Frontal cortex (tissue), 4 donors: ENCODE measurements at places on chromosomes 1 and 21. TPM values are rescaled to one million over a fixed set of nuclear protein-coding genes. Genes with fewer than 3 reads are reported as not detected.

Gene PPFIA4
- 12.6 TPM for total RNA-seq

DNA sequence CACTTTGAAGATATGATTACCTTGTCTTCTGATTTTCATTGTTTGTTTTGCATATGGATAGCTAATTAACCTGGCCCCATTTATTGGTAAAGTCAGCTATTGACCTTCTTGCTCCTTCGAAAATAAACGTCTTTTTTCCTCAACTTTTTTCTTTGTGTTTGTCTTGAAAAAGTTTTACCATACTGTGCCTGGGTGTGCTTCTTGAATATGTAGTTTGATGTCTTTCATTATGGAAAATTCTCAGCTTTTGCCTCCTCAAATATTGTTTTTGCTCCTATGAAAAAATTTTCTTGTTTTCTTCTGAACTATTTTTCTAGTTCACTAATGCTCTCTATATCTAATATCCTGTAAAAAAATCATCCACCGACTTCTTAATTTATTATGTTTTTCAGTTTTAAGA lies 25.0 kb downstream of the LHX8 start:
- DNase-seq = no peak

Gene SV2A
- 73.0 TPM for total RNA-seq

- DNase-seq = no peak
These were observed 23.3 kb downstream of the OBSCN start for GRCh38 chr1:228231189-228231588.

- DNase-seq = no peak
These were observed 2.4 kb upstream of the FAM110D start for GRCh38 chr1:26156285-26157038.

DNA sequence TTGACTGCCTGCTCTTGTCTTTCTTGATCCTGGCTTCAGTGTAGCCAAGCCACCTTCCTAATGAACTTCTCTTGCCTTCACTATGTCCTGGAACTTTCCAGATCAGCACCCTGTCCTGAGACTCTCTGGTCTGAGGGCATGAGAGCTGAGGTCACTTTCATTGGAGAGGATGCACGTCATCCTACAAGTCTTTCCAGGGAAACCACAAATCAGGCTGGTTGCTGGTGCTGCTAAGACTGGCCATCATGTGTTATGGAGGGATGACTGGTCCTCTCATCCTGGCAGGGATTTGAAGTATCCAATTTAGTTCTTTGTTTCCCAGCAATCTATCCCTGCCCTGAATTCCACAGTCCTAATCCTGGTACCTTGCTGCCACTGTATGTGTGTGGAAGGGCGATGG lies 228.6 kb downstream of the GPATCH2 start:
- no peak for DNase-seq

GRCh38 chr21:36450511-36450910 lies 29.4 kb downstream of the CLDN14 start:
- peak; percentile 32 for DNase-seq

DNA sequence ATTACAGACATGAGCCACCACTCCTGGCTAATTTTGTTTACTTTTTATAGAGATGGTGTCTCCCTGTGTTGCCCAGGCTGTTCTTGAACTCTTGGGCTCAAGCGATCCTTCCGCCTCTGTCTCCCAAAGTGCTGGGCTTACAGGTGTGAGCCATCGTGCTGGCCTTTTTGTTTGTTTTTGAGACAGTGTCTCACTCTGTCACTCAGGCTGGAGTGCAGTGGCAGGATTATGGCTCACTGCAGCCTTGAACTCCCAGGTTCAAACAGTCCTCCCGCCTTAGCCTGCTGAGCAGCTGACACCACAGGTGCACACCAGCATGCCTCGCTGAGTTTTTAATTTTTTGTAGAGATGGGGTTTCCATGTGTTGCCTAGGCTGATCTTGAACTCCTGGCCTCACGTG lies 49.1 kb downstream of the ADARB1 start:
- no peak for DNase-seq

Gene EXTL2
- 28.9 TPM for total RNA-seq

- DNase-seq = no peak
These were observed 89.6 kb upstream of the IVNS1ABP start for GRCh38 chr1:185406691-185407009.

DNA sequence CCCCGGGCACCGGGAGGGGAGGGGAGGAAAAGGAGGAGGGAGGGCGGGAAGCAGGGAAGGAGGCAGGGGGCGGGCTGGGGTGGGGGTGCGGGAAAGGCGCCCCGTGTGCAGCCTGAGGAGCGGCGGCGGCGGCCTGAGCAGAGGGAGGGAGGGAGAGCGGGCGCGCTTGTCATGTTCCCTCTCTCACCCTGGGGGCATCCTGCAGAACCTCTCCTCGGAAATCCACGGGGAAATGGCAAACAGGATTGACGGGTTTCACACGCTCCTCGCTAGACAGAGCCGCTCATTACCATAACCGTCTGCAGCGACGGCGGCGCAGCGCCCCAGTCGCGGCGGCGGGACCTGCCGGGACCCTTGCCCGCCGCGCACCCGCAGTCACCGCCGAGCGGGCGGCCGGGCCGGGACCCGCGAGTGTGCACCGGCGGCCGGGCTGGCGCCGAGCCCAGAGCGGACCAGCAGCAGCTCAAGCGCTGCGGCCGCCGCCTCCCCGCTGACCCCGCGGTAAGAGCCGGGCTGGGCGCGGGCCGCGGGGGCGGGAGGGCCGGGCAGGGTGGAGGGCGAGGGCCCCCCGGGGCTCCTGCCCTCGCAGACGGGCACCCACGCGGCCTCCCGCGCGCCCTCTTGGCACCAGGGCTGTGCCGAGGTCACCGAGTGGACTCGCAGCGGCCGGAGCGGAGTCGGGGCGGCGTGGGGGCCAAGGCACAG lies at the start of gene SERTAD4:
Gene SERTAD4, plus strand, starts transcription at position 286 of the 705 bp plus-strand sequence. CDS start 5,165 bp downstream, outside the sequence.
- DNase-seq = peak; percentile 53

- no peak for DNase-seq
These were observed 42.8 kb downstream of the ELK4 start for GRCh38 chr1:205589046-205589445.

DNA sequence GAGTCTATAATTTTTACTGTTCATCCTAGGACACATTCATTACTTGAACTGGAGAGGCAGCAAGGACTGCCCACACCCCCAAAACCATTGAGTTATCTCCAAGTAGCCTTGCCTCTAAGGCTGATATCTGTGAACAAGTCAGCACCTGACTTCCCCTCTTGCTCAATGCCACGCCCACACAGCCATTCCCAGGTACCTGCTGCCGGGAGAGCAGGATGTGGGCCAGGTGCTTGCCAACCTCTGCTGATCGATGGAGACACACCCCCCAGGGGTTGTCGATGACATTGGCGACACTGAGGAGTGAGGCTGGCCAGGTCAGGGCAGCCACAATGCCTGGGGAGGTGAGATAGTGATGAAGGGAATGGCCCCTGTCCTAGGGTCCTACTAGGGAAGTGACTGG lies 60.1 kb downstream of the TMCO4 start:
- DNase-seq = no peak

Gene NUP210L
- total RNA-seq = 0.41 TPM

DNA sequence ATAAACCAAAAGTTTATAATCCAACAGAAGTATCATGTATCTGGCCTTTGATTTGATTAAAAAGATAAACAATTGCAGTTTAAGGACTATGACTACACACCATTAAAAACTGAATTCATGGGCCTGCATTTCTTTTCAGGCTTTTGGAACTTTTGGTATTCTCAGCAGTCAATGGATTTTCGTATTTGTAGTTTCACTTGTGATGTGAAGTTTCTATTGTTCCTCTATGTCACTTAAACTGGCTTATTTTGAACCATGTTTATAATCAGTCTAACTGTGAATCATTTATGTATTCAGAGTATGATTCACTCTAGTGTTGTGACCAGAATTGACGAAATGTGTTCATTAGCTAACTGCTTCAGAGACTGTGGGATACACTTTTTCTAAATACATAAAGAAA lies 132.9 kb downstream of the COQ8A start:
- no peak for DNase-seq

Gene AJAP1
- total RNA-seq = 16.7 TPM

- DNase-seq = no peak
These were observed 33.5 kb upstream of the RAP1A start for GRCh38 chr1:111586112-111586511.

Gene LMO4
- 797 TPM for total RNA-seq

- no peak for DNase-seq
These were observed 995 bp downstream of the ID3 start for GRCh38 chr1:23558140-23558871.

Gene CD1E
- not detected for total RNA-seq

DNA sequence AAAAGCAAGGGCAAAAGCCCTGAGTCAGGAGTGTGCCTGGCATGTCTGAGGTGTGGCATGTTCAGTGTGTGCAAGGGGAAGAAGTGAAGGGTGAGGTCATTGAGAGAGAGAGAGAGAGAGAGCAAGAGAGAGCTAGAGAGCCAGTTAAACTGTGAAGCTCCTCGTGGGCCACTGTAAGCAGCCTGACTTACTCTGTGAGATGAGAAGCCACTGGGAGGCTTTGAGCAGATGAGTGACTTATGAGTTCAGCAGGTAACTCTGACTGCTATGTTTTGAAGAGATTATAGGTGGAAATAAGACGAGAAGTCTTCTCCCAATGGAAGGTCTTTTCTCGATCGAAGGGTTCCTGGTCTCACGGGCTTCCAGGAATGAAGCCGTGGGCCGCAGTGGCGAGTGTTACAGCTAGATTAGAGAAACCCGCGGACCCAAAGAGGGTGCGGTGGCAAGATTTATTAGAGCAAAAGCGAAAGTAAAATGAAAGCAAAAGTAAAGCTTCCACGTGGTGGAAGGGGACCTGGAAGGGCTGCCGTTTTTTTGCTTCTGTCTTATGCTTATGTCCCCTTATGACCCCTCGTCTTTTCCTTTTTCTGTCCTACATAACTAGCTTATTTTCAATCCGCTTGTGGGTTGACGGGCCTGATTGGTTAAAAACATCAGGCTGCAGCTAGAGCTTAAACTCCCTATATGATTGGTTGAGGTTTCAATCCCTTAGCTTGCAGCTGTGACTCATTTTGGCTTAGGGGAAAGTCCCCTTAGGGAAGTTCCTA lies 323.1 kb upstream of the FAM78B start:
- no peak for DNase-seq

Gene CCDC181
- 7.3 TPM for total RNA-seq

DNA sequence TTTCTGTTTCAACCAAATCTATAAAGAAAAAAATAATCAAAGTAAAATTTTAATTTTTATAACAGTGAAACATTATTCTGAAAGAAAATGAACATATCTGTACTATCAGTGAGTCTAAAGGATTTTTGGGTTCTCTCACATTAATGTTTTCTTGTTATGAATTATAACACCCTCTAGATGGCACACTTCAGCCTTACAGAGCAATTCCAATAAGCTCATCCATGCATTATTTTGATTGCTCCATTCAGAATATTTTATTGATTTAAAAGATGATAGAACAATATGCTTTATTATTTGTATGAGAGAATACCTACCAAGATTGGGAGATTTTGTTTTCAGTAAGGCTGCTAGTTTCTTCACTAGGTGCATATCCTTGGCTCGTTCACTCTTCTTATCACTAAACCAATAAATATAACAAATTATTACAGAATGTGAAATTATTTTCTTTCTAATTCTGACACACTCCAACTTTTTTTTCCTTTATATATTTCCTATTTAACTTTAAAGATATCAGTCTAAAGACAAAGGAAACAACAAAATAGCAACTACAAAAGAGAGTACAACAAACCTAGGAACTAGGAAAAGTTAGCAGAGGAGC lies 82.4 kb downstream of the RAB3GAP2 start:
- peak; percentile 17 for DNase-seq

DNA sequence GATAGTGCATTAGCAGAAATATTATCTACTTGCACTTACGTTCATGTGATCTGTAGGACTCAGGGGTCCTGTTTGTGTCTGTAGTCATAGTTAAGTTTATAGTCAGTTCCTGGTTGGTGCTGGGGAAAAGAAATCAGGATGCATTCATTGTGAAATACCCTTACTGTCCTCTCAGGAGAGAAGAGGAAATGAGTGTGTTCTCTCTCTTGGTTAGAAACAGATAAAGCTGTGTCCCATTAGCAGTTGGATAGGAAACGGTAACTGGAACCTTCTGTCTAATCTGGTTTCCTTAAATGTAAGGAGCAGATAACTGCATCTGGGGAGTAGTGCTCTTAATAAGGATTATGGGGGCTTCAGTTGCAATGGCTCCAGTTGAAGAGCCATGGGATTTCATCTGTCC lies 8.9 kb downstream of the SDCCAG8 start:
- DNase-seq = no peak

DNA sequence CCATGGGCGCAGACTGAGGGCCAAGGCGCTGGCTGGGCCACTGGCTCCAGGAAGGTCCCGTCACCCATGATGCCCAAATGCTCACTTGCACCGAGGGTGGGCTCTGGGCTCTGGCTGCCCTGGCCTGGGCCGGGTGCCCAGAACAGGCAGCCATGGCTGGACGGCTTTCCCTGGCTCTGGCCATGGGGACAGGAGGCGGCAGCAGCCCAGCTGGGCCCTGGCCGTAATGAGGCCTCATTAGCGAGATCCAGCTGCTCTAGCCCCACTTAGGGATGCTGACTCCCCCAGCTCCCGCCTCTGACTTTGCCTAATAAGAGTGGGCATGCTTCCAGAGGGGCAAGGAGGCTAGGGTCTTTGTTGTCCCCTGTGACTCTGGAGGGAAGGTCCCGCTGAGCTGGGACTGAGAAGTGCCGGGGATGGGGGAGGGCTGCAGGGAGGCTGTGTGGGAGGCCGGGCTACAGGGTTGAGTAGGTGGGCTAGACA lies 11.8 kb downstream of the SLC6A9 start:
- no peak for DNase-seq

Gene OR1C1
- total RNA-seq = not detected

- no peak for DNase-seq
These were observed 228.8 kb upstream of the CSF3R start for GRCh38 chr1:36711480-36711879.

DNA sequence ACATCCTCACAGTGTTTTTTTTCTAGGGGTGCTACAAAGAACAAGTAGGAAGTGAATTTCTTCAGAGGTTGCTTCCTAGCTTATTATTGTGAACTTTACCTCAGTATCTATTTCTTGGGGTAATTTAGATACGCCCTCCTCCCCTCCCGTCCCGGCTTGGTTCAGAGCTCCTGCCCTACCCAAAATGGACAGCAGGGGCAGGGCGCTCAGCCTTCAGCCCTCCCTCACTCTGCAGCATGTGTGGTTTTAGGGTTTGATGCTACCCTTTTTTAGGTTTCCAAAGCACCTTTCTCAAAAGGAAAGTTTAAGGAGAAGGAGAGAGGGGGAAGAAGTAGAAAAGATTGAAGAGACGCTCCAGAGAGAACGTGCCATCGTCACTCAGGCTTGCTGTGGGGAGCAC lies 16.9 kb upstream of the POGK start:
- no peak for DNase-seq

DNA sequence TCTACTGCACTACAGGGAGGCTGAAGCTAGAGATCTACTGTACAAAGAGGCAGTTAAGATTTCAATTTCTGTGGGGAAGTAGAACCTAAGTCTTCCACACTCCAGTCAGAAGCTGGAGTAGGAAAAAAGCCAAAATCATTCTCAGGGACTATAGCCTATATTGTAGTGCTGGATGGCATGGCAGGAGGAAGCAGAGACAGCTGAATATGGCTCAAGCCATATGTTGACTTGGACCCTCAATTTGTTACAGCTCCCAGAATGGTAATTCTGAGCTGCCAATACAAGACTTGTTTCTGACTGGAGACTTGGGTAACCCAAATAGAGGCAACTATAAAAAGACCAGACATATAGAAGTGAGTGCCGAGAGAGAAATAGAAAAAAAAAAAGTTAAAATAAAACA lies 200.6 kb downstream of the PTBP2 start:
- no peak for DNase-seq
